Mucosa of descending colon (tissue), 3 donors: ENCODE measurements at places on chromosomes 13 and 19.

DNA sequence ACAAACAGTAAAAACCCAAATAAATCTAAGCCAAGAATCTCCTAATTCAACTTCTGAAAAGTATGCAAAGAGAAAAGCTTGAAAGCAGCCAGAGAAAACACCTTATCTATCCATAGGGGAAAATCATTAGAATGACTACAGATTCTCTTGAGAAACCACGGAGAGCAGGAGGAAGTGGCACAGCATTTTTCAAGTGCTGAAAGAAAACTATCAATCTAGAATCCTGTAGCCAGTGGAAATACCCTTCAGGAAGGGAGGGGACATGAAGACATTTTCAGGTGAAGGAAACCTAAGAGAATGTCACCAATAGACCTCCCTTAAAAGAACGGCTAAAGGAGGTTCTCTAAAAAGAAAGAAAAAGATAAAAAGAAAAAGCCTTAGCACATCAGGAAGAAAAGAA, 66.2 kb upstream of the XPO4 start:
- no peak for DNase-seq

DNA sequence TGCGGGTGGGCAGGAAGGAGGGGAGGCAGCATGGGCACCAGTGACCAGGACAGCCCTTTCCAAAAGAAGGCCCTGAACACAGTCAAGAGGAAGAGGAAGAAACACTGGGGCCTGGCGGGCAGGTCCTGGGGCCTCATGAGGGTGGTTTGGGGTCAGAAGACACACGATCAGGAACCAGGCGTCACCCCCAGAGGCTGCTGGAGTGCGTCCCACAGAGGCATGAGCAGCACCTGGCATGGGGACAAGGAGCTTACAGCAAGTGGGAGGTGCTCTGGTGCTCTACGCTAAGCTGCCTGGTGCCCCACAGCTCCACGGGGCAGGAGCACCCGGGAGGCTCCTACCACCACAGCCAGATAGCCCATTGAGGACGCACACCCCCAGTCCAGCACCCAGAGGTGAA, 20.0 kb downstream of the ELL start:
- no peak for DNase-seq

- DNase-seq = no peak
Measured at GRCh38 chr19:45952341-45952685, 21.4 kb downstream of the NOVA2 start.

- DNase-seq = peak; percentile 59
Measured at GRCh38 chr19:35756377-35757230, at the start of gene HSPB6. TSS of gene HSPB6 (minus strand) at chr19:35757029. CDS start at chr19:35757008, 21 bp downstream.

- no peak for DNase-seq
Measured at GRCh38 chr13:59874973-59875372, 288.8 kb downstream of the DIAPH3 start.

DNA sequence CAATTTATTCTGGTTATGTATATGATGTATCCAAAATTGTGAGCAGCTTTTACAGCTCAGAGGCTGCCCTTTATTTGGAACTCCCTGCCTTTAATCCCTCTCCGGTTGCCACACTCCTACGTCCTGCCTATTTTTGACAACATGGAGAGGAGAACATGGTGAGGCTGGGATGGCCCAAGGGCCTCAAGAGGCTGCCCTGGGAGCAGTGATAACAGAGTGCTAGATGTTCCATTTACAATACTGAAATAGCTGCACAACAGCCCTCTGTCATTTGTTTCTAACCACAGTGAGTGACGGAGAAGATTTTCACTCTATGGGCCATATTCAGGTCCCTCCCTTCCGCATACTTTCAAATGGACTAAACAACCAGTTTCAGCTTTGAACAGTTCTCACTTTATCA, 33.4 kb downstream of the STARD13 start:
- no peak for DNase-seq

GRCh38 chr19:10110076-10110971, 1.2 kb upstream of the P2RY11 start:
- DNase-seq = peak; percentile 57

DNA sequence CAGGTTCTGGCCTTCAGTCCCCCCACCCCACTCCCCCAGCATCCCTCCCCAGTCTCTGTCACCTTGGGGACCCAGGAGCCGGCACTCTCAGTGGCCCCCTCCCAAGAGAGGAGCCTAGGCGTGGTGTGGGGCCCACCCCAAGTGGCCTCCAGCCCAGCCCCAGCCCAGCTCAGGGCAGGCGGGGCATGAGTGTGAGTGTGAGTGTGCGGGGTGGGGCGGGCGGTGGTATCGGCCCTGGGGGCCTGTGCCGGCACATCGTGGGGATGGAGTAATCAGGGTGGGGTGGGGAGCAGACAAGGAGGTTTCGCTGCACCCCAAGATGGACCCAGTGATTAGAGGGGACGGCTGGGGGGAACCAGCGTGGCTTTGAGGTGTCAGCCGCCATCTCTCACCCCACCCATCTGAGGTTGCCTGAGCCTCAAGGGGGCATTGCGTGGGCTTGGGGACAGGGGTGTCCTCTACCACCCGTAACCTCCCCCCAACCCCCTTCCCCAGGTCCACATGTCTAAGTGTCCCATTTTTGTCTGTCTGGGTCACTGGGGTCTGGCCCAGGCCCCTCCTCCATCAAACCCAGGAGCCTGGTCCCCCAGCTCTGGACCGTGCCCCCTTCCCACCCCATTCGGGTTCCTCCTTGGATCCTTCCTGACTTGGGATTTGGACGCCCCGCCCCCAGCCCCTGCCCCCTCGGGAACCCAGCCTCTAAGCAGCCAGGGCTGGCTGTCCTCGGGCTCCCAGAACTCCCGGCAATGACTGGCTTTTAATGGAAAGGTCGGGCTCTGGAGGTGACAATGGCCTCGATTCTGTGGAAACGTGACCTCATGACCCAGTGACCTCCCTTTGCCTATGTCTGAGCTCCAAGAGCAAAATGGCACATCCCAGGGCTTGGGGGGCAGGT, 6.9 kb upstream of the SULT2B1 start:
- no peak for DNase-seq

DNA sequence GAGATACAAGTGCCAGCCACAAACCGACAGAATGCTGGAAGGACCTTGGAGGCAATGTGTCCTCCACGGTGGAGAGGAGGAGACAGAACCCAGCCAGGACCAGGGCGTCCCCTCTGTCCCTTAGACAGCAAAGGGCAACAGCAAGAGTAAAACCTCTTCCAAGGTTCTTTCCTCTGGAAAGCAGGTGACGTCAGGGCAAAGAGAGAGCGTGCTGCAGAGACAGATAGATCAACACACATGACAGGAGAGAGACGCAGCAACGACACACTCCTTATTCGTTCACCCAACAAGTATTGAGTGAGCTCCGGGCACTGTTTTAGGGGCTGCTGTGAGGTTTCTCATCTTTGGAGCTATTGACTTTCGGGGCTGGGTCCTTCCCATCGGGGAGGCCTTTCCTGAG, 1.3 kb upstream of the GALP start:
- no peak for DNase-seq

DNA sequence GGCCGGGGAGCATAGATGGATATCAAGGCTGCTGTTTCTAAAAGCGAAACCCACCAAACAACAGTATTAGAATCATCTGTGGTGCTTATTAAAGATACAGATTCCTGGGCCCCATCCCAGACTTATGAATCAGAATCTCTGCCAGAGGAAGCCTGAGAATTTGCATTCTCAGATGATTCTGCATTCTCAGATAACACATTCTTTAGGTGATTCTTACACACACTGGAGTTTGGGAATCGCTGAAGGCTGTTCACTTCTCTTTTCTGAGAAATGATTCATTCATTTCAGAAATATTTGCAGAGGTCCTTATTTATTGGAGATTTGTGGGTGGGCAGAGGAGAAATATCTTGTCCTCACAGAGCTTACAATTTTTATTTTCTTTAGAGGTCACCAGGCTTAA, 24.4 kb downstream of the ALOX5AP start:
- no peak for DNase-seq

DNA sequence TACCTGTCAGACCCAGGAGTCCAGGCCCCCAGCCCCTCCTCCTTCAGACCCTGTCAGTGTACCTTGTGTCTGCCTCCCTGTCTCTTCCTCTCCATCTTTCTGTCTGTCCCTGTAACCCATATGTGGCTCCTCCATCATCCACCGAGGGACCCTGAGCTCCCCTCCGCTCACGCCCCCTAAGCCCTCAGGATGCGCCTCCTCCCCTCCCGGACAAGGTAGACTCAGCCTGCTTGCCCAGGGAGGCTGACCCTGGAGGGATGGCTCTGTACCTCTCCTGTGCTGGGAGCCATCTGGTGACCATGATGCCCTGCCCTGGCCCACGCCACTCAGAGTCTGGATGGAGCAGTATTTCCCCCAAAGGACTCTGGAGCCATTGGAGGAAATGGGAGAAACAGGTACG, 1.0 kb upstream of the CAPN12 start:
- no peak for DNase-seq

DNA sequence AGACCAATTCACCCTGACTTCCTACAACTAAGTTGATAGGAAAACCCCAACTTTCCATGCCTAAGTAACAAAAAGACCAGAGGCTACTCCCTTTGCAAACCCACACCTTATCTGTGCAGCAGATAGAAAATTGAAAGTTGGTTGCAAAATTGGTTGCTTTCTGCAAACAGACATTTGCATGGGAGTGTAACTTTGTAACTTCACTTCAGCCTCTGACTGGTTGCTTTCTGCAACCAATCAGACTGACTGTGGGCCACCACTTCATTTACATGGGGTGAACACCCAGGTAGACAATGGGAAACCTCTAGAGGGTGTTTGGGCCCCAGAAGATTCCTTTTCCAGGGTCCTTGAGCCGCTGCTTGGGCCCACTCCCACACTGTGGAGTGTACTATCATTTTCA, 9.8 kb downstream of the TEX30 start:
- DNase-seq = no peak

DNA sequence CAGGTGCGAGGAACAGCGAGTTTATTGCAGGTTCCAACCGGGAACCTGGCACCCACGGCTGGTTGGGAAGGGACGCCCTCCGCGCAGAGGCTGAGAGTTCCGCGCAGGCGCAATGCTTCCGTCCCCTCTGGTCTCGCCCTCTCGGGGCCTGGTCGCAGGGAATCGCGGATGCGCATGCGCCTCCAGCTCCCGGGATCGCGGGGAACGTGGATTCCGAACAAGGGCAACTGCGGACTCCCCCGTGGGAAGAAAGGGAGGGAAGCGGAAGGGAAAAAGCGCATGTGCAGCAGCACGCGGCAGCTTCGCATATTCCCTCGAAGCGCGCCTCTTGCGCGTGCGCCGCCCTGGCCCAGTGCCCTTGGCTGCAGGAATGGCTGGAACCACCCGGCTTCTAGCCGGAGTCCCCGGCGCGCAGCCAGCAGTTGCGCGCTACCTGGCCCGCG, 1.1 kb downstream of the TSSK6 start:
- DNase-seq = peak; percentile 65

GRCh38 chr19:52237771-52238400, 31.5 kb upstream of the ZNF766 start:
- DNase-seq = no peak

GRCh38 chr19:19053508-19054314, 10.1 kb upstream of the SLC25A42 start:
- no peak for DNase-seq

- DNase-seq = no peak
Measured at GRCh38 chr13:102089177-102089576, 312.7 kb downstream of the FGF14 start.

- no peak for DNase-seq
Measured at GRCh38 chr19:21843081-21843480, 7.1 kb upstream of the ZNF43 start.

GRCh38 chr19:10870501-10870954, 825 bp upstream of the CARM1 start:
- DNase-seq = no peak

DNA sequence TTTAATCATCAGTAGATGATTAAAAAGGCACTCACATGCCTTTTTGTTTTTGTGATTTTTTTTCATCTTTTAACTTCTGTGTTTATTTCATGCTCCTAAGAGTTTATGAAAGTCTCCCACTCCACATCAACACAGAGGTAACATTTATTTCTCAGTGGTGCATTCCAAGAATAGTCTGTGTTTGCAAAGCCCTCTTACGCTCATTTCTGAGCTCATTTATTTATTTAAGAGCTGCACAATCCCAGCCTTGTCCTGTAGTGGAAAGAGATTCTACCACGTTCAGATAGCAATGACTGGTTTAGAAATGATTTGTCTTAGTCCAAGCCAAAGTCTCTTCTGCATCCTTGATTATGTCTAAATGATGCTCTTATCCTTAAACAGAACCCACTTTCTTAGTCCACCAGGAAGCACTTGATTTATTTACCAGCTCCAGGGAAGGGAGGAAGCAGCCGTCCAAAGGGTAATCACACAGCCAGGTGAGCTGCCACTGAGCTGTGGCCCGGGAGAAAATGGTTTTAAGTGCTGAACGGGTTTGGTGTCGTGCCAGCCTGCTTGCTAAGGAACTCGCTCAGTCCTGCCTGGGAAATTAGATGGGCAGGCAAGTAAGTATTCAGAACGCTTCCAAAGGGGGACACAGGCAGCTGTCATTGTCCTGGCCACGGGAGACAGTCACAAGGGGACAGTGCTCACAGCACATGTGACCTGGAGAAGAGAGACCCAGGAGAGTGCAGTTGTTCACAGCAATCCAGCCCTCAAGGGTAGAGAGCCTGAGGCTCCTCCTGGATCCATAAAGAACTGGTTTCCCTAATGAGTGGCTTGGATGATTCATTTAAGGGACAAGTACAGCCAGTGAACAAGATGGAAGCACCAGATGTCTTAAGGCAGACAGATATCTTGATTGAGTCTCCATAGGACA, 131.8 kb upstream of the WASF3 start:
- DNase-seq = no peak

DNA sequence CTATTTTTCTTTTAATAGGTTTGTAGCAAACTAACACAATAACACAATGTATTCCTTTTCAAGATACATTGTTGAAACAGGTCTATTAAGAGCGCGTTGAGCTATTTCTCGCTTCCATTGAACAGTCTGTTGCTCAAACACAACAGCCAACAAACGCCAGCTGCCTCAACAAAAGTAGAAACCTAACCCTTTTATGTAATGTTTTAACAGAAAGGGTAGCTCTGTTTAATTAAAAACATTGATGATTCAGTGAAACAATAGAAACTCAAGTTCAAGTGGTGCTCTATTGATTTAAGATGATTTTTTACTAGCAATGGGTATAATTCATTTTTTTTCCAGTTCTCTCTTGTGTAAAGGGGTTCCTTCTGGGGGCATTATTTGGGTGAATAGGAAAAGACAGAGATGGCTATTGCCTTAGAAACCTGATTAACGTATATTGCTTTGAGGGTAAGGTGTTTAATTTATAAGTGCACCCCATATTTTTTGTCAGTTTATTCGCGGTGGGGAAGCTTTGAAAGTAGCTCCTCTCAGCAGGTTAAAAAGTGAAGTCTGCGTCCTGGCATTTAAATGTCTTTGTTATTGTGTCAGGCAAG, 14.9 kb downstream of the ZIC2 start:
- no peak for DNase-seq

GRCh38 chr13:58452123-58452623, 820.6 kb downstream of the PCDH17 start:
- DNase-seq = no peak

GRCh38 chr13:84961023-84961422, 838.2 kb downstream of the SLITRK6 start:
- DNase-seq = no peak

DNA sequence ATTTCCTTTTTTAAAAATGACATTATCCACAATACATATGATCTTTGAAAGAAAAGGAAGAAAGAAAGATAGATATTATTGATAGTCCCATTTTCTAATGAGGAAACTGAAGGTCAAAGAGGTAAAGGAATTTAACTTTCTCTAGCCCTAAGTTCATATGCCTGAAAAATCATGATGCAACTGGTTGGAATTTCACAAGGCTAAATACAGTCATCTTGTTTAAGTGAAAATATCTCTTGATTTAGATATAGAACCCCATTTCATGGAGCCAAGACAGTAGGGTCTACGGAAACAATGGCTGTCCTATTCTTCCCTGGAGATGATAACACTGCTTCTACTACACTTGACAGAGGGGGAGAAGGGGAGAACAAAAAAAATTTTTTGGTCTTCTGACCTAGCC, 366.2 kb downstream of the DNAJC15 start:
- no peak for DNase-seq
